ENCODE measurements at places on chromosomes 12 and 14.

DNA sequence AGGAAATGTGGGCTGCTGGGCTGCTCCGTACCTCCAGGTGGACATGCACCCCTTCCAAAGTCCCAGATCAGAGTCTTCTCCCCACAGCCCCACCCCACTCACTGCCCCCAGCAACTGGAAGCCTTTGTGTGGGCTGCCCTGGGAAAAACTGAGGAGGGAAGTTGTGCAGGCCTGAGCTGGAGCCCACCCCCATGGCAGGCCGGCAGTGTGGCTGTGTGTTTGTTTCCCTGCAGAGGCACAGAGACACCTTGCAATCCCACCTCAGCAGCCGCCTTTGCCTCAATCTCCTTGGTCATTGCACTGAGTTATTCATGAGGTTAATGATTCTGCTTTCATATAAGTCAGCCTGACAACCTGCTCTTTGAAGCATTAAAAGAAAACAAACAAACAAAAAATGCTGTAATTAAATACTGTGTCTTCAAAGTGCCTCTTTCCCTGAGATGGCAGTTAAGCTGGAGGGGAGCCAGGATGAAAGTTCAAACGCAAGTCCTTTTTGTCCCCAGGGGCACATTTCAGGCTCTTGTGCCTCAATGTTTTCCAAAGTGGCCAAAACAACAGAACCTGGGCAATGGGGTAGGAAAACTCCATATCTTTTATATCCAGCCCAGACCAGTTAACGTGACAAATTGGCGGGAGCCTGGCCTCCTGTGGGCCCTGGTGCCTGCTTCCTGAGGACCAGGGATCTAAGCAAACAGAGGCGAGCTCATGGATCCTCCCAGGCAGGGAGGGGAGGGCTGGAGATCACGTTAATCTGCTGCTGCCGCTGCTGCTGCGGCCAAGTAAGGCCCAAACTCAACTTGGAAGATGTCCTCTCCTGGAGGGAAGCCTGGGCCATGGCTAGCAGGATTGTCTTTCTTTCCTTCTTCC is 51.9 kb upstream of the TSPAN11 start:
- DNase-seq, result no peak

- no peak for DNase-seq
Measured at GRCh38 chr12:1839956-1840951, 19.9 kb downstream of the LRTM2 start.

DNA sequence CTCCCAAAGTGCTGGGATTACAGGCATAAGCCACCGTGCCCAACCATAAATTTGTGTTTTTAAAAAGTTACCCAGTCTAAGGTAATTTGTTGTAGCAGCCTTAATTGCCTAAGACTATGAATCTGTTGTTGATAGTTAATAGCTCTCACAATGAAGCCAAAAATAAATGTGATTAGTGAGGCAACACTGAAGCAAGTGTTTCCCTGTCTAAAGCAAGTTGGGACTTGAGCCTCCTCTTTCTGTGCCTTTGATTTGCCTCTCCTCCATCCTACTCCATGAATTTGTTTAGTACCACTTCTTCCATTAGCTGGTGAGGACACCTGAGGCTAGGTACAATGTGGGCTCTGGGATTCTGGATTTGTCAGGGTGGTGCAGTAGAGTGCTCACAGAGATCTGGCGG is 36.8 kb downstream of the DAAM1 start:
- no peak for DNase-seq

- no peak for DNase-seq
Measured at GRCh38 chr12:9843407-9843806, 16.1 kb downstream of the KLRF1 start.

GRCh38 chr12:6038160-6038559 is 86.3 kb downstream of the VWF start:
- peak; percentile 43 for DNase-seq

GRCh38 chr14:24058951-24059475 is 7.2 kb downstream of the CARMIL3 start:
- no peak for DNase-seq

DNA sequence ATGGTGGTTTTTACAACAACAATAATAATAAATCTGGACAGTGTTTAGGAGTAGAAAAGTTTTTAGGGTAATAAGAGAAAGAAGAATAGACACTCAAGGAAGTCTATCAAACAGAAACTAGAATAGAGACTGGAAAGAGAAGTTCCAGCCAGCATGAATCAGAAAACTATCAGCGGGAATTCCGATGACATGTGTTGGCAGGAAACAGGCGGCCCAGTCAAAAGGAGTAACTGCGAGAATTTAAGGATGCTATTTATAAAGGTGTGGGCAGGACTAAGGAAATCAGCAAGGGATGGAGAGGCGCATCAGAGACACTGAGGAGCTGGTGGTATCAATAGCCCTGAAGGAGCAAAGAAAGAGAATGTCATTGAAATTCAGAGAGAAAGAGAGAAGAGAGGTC is 89.9 kb downstream of the TBX5 start:
- no peak for DNase-seq

Data from G401 (cell line).